ENCODE measurements at places on chromosomes 2 and 18. TPM values are rescaled to one million over a fixed set of nuclear protein-coding genes. Genes with fewer than 3 reads are reported as not detected.

Gene KIAA2012
- total RNA-seq, result not detected

Gene MYL12A
- 332 TPM for total RNA-seq

Gene ACMSD
- total RNA-seq, result not detected

Gene OXER1
- total RNA-seq, result not detected

Gene CCDC85A
- total RNA-seq, result 0.20 TPM

Gene FAM136A
- total RNA-seq, result 43.8 TPM

Gene APLF
- 4.0 TPM for total RNA-seq

Gene TMEM198
- 6.3 TPM for total RNA-seq

Gene LRRC30
- total RNA-seq, result not detected

Gene CNRIP1
- total RNA-seq, result 2.4 TPM

Gene ANKAR
- 5.1 TPM for total RNA-seq

Gene VWA3B
- total RNA-seq, result not detected

Gene CDKL4
- not detected for total RNA-seq

Gene CEBPZOS
- total RNA-seq, result 38.5 TPM

Gene SP100
- total RNA-seq, result 56.9 TPM

Gene DSG2
- 106 TPM for total RNA-seq

Gene LYG2
- total RNA-seq, result not detected

Gene CABLES1
- 3.2 TPM for total RNA-seq

Gene DSC2
- total RNA-seq, result 17.6 TPM

Gene CLEC4F
- total RNA-seq, result not detected

Gene AFG3L2
- total RNA-seq, result 77.2 TPM

Gene NAT8
- not detected for total RNA-seq

Gene GALNT5
- not detected for total RNA-seq

Gene NOSTRIN
- total RNA-seq, result 0.44 TPM

Gene MC2R
- total RNA-seq, result not detected

Gene EGR4
- 0.22 TPM for total RNA-seq

Gene STON1
- total RNA-seq, result 0.42 TPM

Gene SPC25
- total RNA-seq, result 3.5 TPM

Gene BMP10
- not detected for total RNA-seq

Gene PRKAG3
- total RNA-seq, result not detected

All from MCF 10A (cell line).